ENCODE measurements at places on chromosomes 13 and 19.
A peak's percentile ranks its signal among the peaks of the same experiment; 100 is the strongest.

DNA sequence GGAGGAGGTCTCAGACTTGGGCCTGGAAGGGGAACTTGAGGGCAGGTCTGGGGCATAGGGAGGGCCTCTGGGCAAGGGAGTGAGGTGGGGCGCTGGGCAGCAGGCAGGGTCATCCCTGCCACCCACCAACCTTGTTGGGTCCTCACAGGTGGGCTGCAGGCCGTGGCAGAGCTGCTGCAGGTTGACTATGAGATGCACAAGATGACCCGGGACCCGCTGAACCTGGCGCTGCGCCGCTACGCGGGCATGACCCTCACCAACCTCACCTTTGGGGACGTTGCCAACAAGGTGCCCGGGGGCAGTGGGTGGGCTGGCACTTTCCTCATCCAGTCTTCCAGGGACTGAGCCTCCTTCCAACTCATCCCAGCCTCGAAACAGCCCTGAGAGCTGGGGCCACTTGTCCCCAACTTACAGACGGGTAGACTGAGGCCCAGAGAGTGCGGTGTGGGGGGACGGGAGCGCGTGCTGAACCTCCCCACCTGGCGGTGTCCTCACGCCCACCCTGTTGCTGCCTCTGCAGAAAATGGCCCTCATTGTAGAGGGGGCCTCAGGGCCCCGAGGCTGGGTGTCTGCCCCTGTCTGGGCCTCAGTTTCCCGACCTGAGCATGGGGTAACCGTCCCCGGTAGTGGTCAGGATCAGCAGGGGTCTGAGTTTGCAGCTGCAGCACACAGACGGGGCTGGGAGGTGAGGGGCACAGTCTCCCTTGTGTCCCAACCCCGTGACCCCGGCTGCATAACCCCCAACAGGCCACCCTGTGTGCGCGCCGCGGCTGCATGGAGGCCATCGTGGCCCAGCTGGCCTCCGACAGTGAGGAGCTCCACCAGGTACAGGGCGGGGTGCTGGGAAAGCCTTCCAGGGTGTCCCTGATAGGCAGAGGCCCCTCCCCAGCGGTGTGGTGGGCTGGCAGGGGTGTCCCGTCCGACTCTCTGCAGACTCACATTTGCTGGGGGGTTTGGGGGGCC lies 10.4 kb downstream of the APC2 start:
- DNase-seq: no peak

DNA sequence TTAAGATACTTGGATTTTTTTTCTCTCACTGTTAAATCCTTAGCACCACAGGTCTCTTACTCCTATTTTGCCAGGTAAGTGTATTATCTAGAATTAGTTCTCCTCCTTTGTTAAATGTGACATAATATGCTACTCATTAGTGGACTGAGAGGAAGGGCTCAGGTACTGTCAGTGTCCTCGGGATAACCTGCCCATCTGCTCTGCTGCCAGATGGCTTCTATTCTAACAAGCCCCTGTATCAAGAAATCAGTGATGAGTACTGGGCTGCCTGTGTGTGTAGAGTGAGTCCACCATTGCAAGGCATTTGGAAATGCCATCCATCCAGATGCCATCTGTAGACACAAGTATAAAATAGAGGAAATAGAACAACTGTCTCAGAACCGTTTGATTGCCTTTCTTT lies 209.6 kb downstream of the ATP8A2 start:
- DNase-seq: no peak

DNA sequence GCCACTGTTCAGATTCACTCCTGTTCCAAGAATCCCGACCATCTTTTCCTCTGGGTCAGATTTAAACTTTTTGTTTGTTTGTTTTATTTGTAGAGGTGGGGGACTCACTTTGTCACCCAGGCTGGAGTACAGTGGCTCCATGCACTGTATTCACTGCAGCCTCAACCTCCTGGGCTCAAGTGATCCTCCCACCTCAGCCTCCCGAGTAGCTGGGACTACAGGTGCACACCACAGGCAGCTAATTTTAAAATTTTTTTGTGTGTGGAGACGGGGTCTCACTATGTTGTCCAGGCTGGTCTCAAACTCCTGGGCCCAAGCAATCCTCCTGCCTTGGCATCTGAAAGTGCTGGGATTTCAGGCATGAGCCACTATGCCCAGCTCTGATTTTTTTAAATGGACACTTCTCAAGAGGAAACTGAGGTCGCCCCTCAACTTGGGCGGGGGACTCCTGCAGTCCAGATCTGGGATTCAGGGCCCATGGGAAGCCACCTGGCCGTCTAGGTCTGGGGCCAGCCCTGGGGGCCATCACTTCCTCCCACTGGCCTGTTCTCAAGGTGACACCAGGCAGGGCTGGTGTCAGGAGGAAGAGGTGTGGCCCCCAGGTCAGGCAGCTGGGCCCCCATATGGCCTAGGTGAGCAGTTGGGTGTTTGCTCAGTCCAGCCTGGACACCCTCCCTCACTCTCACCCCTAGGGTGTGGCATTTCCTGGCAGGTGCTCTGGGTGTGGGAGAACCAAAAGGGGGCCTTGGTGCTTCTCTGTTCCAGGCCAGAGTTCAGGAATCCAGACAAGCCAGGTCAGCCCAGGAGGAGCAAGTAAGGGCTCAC lies 1.3 kb downstream of the B3GNT3 start:
- no peak for DNase-seq

GRCh38 chr13:94716016-94716415 lies 3.7 kb upstream of the SOX21 start:
- peak; percentile 46 for DNase-seq

- DNase-seq: peak; percentile 87
These were observed 26.5 kb upstream of the HOMER3 start for GRCh38 chr19:18967358-18968146.

DNA sequence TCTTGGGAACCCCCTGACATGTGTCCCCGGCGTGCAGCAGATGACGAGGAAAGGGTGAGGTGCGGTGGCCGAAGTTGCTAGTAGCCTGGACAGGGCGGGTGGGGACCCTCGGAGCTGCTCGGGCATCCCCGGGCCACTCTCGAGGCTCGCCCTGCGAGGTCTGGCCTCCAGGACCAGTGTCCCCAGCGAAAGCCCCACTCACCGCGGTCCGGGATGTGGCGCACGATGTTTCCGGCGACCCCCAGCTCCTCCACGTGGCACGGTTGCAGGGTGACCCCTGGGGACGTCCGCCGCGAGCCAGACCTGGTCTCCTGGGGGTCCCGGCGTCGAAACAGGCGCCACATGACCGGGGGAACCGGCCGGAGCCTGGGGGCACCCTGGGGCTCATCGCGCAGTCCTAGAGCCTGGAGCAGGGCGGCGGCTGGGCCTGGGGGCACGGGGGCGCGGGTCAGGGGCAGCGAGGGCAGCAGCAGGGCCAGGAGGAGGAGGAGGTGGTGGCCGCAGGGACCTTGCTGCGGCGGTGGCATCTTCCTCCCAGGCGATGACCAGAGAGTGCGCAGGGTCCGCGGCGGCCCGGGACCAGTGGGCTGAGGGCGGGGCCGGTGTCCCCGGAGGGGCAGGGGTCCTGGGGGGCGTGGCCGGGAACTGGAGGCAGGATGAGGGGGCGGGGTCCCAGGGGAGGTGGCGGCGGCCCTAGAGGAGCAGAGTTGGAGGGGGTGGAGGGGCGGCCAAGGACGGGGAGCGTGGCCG lies 26.0 kb downstream of the CERS1 start:
- DNase-seq: no peak

DNA sequence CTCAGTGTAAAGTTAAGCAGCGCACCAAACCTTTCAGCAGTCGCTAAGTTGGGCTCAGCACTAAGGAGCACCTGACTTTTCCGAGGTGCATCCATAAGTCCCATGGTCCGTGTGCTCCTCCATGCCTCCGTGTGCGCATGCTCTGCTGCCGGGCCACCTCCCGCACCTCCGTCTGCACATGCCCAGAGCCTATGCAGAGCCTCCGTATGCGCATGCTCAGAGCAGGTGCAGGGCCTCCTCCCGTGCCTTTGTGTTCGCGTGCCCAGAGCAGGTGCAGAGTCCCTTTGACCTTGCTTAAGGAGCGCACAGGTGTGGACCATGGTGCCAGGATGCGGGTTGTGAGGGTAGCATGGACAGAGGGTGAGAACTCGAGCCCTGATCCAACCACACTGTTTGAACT lies 46.0 kb downstream of the ATP11A start:
- DNase-seq: no peak

DNA sequence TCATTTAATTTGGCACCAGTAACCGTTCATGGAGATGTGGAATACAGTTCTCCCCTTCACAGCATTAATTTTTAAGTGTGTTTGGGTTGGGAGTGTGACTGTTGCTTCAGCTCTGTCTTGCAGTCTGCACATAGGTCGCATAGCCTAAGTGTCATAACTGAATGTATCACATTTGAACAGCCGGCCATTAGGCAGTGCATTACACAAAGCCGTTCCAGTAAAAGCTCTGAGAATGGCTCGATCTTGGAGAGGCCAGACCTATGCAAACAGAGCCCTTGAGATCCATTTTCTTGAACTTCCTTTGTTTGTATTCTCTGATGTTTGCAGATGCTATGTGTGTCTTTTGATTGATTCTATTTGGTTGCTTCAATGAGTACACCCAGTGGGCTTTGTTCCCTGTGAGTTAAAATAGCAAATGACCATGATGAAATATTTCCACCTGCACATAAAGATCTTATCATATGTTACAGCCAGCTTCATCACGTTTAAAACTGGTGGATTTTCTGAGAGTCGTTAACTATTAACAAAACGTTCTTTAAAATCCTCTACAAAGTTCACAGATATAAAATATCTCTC lies 1104.9 kb upstream of the SLC10A2 start:
- DNase-seq: no peak

DNA sequence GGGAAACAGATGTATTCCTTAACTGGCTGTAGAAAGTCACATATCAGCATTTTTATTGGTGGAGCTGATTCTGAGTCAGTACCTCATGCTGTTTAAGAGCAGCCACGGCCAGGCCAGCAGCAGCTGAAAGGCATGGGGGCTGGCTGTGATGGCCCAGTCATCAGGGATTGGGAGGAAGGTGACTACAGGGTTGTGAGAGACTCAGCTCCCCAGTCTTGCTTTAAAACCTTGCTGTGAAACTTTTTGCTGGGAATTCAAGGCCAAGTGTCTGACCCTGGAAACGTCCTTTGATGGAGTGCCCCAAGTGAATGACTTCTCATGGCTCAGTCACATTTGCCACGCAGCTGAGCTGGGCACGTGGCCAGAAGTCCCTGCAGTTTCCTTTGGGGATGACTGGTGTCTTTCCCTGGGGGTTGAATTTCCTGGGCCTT lies 39.1 kb upstream of the RNF113B start:
- DNase-seq: no peak

- DNase-seq: no peak
These were observed 47.3 kb upstream of the GPR183 start for GRCh38 chr13:99354371-99354951.
